ENCODE measurements at places on chromosomes 16 and 17.

DNA sequence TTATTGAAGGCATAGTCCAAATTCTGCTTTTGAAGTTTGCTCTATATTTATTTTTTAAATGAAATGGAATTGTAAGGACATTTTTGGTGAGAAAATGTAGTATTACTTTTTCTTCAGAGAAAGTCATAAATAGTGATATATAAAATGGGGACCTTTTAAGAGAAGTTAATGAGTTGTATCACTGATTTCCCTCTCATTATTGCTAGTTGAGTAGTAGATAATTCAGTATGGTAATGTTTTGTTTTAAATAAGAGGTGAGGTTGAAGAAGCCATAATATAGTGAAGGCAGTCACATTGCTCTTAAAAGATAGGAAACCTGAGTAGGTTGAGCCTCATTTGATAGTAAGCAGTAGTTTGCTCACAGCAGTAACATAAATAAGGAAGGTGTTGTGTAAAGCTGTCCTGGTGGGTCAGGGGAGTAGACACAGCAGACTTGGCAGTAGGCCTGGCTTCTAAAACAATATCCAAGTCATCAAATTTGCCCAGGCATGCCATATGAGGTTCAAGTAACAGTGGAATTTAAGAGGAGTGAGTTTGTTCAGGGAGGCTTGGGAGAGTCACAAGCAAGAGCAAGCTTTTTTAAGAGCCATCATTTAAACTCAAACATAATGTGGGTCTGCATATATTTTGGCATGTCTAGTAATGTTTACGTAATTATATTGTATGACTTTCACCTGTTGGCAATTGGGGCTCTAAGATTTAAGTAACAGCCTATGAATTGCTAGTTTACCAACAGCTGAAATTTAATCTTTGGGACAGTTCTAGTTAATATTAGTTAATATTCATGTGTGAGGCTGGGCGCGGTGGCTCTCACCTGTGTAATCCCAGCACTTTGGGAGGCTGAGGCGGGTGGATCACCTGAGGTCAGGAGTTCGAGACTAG lies 6.5 kb downstream of the NFATC3 start:
- DNase-seq: no peak

GRCh38 chr16:88617268-88618031 lies 20.9 kb upstream of the IL17C start:
- no peak for DNase-seq

DNA sequence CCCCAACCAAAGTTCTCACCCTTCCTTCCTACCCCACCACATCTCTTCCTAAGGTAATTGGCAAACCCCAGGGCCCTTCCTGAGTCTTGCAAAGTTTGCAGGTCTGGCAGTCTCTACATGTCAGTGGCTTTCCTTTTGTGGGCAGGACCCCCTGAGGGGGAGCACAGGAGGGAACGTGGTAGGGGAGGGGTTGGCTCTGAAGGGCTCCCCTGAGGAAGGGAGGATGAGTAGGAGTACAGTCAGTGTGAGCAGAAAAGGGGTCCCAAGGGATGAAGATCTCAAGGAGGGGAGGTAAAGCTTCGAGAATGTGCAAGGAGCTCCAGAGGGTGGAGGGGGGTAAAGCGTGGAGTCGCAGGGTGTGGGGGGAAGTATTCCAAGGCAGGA lies 206.9 kb downstream of the RAB11FIP4 start:
- no peak for DNase-seq

DNA sequence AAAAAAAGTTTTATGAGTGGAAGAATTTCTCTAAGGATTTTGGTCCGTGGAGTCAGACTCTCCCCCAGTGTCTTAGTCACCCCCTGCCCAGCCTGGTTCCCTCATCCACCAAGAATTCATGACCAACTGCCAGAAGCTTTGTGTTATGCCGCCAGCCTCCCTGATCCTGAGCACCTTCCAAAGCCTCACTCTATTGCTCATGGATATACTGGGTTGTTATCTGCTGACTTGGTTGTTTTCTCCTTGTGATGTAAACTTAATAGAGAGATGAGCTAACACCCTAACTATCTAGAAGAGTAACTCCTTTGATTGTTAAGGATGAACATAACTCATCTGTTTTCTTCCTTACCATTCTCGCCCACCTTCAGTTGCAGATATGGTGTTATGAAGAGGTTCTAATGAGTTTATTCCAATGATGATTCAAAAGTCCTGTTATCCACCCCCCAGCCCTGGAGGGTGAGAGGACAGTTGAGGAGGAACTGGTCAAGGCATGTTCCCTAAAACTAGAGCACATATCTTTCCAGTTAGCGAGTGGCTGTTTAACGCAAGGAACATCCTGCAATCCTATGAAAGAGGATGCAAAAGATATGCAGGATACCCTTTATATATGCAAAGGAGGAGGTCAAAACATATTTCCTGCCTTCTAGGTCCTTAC lies 1.5 kb upstream of the PSMD3 start:
- no peak for DNase-seq

DNA sequence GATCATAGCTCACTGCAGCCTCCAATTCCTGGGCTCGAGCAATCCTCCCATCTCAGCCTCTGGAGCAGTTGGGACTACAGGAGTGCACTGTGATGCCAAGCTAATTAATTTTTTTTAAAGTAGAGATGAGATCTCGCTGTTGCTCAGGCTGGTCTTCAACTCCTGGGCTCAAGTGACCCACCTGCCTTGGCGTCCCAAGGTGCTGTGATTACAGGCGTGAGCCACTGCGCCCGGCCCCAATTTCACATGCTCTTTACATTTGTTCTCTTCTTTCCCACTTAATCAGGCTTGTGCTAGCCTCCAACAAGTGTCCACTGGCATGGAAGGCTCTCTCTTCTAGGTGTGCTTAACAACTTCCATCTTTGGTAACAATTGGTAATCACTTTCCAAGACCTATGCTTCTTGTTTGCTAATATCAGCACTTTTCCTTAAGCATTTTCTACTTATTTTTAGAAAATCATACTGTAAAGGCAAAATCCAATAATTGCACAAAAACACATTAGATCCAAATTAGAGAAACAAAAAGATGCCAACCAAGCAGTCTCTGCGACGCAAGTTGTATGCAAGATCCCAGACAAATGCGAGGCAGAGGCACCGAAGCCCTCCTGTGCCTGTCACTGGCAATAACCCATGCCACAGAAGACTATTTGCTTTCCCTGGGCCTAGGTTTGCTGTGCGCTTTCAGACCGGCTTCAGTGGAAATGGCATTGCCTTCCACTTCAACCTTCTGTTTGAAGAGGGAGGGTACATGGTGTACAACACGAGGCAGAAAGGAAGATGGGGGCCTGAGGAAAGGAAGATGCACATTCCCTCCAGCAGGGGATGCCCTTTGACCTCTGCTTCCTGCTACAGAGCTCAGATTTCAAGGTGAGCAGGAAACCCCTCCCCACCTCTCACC lies 52.6 kb downstream of the NOS2 start:
- DNase-seq: no peak

GRCh38 chr16:30054959-30055553 lies 10.5 kb upstream of the ALDOA start:
- DNase-seq: peak; percentile 58

GRCh38 chr16:17238285-17239028 lies 232.3 kb downstream of the XYLT1 start:
- DNase-seq: peak; percentile 16

GRCh38 chr17:50110591-50111349 lies 15.6 kb downstream of the PDK2 start:
- DNase-seq: no peak

GRCh38 chr17:51107778-51108177 lies 12.9 kb downstream of the SPAG9 start:
- DNase-seq: no peak

DNA sequence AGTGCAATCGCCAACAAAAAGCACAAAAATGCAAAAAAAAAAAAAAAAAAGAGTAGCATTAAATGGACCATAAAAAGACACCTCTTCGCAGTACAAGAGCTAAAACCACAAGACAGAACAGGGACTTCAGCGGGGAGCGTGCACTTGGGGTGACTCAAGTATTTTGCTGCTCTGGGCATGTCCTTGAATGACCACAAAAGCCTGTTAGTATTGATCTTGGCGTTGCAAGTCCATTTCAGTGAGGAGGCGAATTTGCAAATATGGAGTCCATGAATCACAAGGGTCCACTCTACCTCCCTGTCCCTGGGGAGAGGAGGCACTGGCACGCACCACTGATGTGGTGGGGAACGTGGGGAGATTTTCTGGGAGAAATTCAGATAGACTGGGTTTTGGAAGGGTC lies 78.9 kb downstream of the CNGB1 start:
- no peak for DNase-seq

DNA sequence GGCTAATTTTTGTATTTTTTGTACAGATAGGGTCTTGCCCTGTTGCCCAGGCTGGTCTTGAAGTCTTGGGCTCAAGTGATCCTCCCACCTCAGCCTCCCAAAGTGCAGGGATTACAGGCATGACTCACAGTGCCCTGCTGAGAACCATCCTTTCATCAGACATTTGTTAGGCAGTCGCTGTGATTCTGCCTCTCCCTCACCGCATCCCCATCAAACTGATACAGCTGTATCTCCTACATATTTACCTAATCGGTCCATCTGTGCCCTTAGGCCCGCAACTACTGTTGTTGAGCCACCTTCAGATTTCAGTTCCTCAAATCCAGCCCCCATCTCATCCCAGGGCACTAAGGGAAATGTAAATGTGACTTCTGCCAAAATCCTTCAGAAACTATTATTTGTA lies 2.0 kb upstream of the SLC43A2 start:
- no peak for DNase-seq

DNA sequence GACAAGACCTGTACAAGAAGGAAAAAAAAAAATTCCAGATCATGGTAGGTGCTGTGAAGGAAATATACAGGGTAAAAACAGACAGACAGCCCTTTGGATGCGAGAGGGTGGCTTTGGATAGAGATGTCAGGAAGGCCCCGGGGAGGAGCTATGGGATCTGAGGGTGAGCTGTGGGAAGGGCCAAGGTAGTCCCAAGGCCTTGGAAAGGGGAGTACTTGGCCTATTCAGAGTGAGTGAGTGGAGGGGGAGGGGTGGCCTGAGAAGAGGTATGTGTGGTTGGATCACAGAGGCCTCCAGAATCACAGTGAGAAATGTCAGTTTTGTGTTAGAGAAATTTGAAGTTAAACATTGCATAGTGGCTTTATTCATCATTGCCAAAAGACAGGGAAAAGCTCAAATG lies 31.2 kb upstream of the AKTIP start:
- no peak for DNase-seq

GRCh38 chr16:35221482-35222185 lies 1762.2 kb downstream of the TP53TG3F start:
- DNase-seq: no peak

DNA sequence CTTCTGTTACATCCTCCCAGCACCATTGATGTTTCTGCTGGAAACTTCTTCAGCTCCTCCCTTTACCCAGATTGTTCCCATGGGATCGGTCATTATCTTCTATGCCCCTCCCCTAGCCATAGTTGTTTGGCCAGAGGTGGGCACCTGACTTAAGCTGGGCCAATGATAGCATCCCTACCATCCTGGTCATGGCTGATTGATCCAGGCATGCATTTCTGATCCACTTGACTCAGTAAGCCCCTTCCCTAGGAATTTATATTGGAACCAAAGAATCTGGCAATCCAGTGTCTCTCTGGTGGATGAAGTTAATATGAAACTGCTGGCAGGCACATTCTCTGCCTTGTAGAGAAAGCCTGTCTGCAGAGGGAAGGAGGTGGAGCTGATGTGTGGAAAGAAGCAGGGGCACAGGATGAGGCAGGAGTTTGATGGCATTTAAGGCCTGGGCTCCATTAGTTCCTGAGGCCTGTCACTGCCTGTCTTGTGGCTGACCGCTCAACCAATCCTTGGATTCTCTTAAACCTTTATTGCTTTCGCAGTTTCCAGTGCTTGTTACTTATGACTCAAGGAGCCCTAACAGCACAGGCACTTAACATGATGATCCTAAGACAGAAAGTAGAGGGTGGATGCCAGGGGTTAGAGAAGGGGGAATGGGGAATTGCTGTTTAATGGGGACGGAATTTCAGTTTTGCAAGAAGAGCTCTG lies 152.4 kb downstream of the ABCC12 start:
- DNase-seq: no peak

GRCh38 chr16:11147033-11147753 lies 108.8 kb downstream of the SOCS1 start:
- DNase-seq: no peak

- no peak for DNase-seq
Measured at GRCh38 chr17:4617090-4617489, 24.4 kb downstream of the ALOX15 start.

- DNase-seq: no peak
Measured at GRCh38 chr16:2815299-2815771, 1.7 kb upstream of the PRSS21 start.

DNA sequence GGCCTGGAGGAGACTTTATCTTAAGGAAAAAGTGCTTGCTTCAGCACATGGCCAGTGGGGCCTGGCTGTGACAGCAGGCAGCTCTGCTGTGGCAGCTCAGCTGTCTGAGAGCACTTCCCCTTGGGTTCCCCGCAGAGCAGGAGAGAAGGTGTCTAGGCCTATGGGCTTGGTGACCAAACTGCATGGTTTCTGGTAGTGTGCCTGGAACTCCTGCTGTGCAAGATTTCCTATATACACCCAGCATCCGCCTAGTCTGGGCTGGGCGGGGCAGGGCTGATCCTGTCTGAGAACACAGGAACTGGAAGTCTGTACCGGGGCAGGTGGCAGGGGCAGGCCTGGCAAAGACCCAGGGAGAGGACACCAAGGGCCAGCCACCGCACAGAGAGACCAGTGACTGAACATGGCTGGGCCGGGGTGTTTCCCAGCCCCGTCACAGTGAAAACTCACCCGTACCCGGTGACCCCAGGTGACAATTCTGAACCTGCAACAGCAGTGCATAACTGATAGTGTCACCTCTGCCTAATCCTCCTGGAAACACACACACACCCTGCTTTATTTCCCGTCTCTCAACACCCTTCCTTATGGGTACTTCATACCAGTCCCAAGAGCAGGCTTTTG lies 39.3 kb downstream of the CHD9 start:
- peak; percentile 10 for DNase-seq
